Astrocyte (in vitro differentiated cells and primary cell): ENCODE measurements at places on chromosomes 1 and 21. TPM values are rescaled to one million over a fixed set of nuclear protein-coding genes. Genes with fewer than 3 reads are reported as not detected.

- DNase-seq: no peak
- H3K36me3 ChIP-seq: no peaks in the 10 kb centered on the region
- H3K27ac ChIP-seq: no peak overlapping the region
- H3K27me3 ChIP-seq: peaks cover 22% of the 10 kb centered on the region
- no peak overlapping the region for H3K4me3 ChIP-seq
These were observed 42.5 kb upstream of the LRRN2 start for GRCh38 chr1:204728045-204728444.

DNA sequence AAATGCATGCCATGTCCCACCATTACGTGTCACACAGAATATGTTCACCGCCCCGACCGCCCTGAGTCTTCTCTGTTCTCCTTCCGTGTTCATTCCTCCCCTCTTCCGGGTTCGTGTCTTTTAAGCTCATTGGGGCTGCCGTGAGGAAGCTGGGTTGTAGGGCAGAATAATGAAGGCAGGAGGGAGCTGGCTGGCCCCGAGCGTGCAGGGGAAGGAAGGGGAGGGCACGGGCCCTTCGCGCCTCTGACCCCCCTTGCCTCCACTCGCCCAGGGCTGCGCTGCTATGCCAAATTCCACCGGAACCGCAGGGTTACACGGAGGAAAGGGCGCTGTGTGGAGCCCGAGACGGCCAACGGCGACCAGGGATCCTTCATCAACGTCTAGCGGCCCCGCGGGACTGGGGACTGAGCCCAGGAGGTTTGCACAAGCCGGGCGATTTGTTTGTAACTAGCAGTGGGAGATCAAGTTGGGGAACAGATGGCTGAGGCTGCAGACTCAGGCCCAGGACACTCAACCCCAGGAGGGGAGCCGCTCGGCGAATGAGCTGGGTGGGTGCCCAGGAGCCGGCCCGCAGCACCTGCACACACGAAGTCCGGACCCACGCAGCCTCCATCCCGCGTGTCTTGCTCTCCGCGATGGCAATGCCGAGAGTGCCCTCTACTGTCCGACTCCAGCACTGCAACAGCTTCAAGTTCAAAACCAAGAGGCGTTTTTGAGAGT is 16.5 kb upstream of the AGTRAP start:
- H3K4me3 ChIP-seq: no peak overlapping the region
- H3K4me1 ChIP-seq: peaks cover 3% of the 10 kb centered on the region
- DNase-seq: peak; percentile 20
- H3K36me3 ChIP-seq: no peaks in the 10 kb centered on the region

GRCh38 chr1:16986962-16987361 is 6.5 kb upstream of the MFAP2 start:
- H3K27me3 ChIP-seq: no peaks in the 10 kb centered on the region
- H3K27ac ChIP-seq: no peak overlapping the region
- H3K36me3 ChIP-seq: no peaks in the 10 kb centered on the region
- H3K4me1 ChIP-seq: peaks cover 19% of the 10 kb centered on the region
- DNase-seq: no peak

DNA sequence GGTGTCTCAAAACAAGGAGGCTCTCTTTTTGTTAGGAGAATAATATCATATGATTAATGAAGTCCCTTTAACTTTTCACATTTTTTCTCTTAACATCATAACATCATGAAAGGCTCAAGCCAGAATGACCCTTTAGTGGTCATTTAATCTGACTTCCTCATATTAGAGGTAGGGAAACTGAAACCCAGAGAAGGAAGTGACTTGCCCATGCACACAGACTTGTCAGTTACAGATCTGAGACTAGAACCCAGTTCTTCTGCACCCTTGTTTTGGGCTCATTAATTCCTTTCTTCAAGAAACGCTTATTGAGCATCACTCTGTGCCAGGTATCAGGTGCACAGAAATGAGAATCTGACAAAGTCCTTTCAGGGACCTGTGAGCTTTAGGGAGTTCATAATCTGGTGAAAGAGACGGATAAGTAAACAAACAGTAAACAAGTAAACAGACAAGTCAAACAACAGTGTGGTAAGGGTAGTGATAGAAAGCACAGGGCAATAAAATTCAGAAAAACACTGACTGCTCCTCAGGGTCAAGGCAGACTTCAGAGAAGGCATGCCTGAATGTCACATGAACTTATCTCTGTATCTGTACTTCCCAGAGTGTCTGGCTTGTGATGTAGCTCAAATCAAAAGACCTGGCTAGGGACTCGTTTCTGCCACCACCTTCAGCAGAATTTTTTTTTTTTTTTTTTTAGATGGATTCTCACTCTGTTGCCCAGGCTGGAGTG is 38.3 kb upstream of the OSBPL9 start:
- no peaks in the 10 kb centered on the region for H3K36me3 ChIP-seq
- no peak overlapping the region for H3K27ac ChIP-seq
- H3K4me1 ChIP-seq: peaks cover 6% of the 10 kb centered on the region

GRCh38 chr21:34926803-34927467 is 122.2 kb downstream of the RUNX1 start:
- H3K27me3 ChIP-seq: no peaks in the 10 kb centered on the region
- no peak overlapping the region for H3K4me3 ChIP-seq
- no peak overlapping the region for H3K27ac ChIP-seq
- peaks cover 13% of the 10 kb centered on the region for H3K4me1 ChIP-seq
- H3K36me3 ChIP-seq: no peaks in the 10 kb centered on the region

- no peak overlapping the region for H3K4me3 ChIP-seq
- no peaks in the 10 kb centered on the region for H3K27me3 ChIP-seq
- DNase-seq: no peak
- H3K36me3 ChIP-seq: no peaks in the 10 kb centered on the region
- no peak overlapping the region for H3K27ac ChIP-seq
These were observed 23.0 kb upstream of the EPHA2 start for GRCh38 chr1:16178596-16179497.

DNA sequence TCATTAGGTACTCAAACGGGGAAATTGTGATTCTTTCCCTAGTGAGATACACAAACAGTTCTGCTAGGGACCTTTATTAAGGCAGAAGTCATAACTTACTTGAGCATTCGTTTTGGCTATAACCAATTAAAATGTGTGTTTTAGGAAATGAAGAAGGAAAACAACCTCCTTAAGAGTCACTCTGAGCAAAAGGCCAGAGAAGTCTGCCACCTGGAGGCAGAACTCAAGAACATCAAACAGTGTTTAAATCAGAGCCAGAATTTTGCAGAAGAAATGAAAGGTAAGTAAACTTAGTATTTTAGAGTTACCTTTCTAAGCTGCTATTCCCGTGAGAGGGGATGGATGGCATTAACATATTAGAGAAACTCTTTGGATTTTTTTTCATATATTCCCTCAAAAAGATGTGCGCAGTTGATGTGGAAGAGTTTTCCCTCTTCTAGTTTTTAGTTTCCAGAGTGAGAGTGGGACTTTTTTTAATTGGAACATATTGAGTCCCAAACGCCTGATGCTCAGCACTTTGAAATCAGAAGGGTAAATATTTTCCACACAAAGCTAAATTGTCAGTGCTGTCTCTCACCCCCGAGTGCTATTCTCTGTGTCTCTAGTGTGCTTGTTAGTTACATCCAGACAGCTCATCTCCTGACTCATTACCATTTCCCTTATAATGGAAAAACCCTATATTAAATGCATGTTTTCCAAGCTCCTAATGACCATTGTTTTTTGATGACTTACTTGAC is 34.9 kb downstream of the CENPF start:
- DNase-seq: peak; percentile 33
- H3K27me3 ChIP-seq: no peaks in the 10 kb centered on the region
- H3K4me1 ChIP-seq: peaks cover 9% of the 10 kb centered on the region
- peaks cover 28% of the 10 kb centered on the region for H3K36me3 ChIP-seq
- no peak overlapping the region for H3K4me3 ChIP-seq
- no peak overlapping the region for H3K27ac ChIP-seq

DNA sequence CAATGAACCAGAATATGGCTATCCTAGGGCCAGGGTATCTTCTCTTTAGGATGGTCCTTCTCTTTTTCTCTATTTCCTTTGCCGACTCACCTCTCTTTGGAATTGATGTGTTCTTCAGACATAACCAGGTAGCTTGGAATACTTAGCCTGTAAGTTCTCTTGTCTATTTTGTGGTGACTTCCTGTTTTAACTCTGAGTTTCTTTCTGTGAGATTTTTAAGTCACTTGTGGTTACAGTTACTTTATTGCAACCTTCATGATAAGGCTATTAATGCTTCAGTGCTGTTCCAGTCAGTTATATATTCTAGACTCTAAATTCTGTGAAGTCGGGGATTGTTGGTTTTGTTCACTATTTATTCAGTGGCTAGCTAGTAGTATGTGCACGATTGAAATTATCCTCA is 46.2 kb downstream of the DISP1 start:
- H3K4me3 ChIP-seq: no peak overlapping the region
- H3K36me3 ChIP-seq: no peaks in the 10 kb centered on the region
- H3K27ac ChIP-seq: no peak overlapping the region
- H3K4me1 ChIP-seq: no peaks in the 10 kb centered on the region
- no peak for DNase-seq

- peaks cover 9% of the 10 kb centered on the region for H3K4me1 ChIP-seq
- H3K4me3 ChIP-seq: no peak overlapping the region
- DNase-seq: peak; percentile 97
- no peaks in the 10 kb centered on the region for H3K36me3 ChIP-seq
- no peaks in the 10 kb centered on the region for H3K27me3 ChIP-seq
These were observed 25.6 kb upstream of the ENO1 start for GRCh38 chr1:8903908-8904650.

DNA sequence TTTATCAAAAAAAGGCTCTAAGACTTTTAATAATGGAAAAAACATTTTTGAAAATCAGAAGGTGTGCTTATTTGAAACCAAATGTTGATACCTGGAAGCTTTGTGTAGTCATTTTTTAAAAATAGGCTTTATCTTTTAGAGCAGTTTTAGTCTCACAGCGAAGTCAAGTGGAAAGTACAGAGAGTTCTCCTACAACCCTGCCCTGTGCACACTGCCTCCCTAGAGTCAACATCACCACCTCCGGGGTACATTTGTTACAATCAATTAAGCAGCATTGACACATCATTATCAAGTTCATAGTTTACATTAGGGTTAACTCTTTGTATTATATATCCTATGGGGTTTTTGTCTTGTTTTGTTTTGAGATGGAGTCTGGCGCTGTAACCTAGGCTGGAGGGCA is 10.7 kb upstream of the ERO1B start:
- no peak overlapping the region for H3K4me3 ChIP-seq
- H3K4me1 ChIP-seq: no peaks in the 10 kb centered on the region
- no peak for DNase-seq

- no peaks in the 10 kb centered on the region for H3K27me3 ChIP-seq
- H3K36me3 ChIP-seq: no peaks in the 10 kb centered on the region
- H3K4me1 ChIP-seq: peaks cover 36% of the 10 kb centered on the region
- no peak overlapping the region for H3K4me3 ChIP-seq
- no peak overlapping the region for H3K27ac ChIP-seq
- DNase-seq: peak; percentile 4
These were observed 195.8 kb downstream of the MATN1 start for GRCh38 chr1:30527511-30528140.

DNA sequence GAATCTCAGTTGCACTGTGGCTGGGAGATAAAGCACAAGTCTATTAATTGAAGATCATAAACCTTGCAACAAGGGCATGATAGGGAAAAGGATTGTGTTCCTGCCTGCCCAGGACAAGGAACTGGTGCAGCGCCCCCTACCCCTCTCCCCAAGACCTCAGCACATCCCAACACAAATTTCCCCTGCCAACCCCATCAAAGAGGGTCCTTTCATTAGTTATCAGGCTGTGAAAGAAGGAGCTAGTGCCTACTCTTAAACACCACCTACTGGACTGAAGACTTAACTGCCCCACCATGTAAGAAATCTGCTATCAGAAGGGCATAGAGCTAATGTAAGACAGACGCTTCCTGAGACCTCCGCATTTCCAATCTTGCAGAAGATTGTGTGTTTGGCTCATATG is 372.6 kb downstream of the AGBL4 start:
- no peak overlapping the region for H3K27ac ChIP-seq
- no peak overlapping the region for H3K4me3 ChIP-seq
- no peaks in the 10 kb centered on the region for H3K27me3 ChIP-seq
- no peak for DNase-seq

DNA sequence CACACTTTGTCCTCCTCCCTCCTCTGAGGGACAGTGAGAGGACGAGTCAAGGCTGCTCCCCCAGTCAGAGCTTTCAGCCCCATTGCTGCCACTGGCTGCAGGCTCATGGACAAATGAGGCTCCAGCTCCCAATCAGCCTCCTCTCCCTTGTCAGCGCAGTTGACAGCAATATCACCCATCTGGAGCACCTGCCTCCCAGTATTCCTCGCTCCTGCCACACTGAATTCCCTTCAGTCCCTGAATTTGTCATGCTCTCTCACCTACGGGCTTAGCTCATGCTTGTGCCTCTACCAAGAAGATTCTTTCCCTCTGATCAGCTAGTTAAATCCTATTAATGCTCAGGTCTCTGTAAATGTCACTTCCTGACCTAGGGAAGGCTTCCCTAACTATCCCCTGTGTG is 54.4 kb upstream of the SYT6 start:
- peaks cover 16% of the 10 kb centered on the region for H3K27me3 ChIP-seq
- no peaks in the 10 kb centered on the region for H3K36me3 ChIP-seq
- DNase-seq: no peak
- H3K4me3 ChIP-seq: no peak overlapping the region

- no peaks in the 10 kb centered on the region for H3K4me1 ChIP-seq
- peaks cover 88% of the 10 kb centered on the region for H3K36me3 ChIP-seq
- H3K27me3 ChIP-seq: no peaks in the 10 kb centered on the region
- no peak overlapping the region for H3K4me3 ChIP-seq
- no peak for DNase-seq
- no peak overlapping the region for H3K27ac ChIP-seq
These were observed 12.2 kb downstream of the PABPC4 start for GRCh38 chr1:39564340-39564739.

DNA sequence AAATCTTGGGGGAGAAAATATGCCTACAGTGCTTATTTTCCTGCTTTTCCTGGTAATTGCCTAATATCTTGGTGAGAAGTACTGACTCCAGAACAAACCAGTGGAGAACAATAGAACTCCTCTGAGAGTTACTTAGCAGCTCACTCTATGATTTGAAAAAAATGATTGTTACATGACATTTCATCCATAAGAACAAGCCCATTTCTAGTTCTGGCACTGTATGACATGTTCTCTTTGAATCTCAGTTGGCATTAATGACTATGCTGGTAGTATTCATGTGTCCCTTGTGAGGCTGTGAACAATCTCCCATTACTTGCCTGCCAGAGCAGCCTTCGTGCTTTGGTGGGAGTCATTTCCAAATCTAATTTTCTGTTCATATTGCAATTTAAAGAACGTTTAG is 58.0 kb downstream of the CLIC4 start:
- no peak overlapping the region for H3K27ac ChIP-seq
- no peaks in the 10 kb centered on the region for H3K27me3 ChIP-seq
- no peak overlapping the region for H3K4me3 ChIP-seq
- no peak for DNase-seq
- peaks cover 9% of the 10 kb centered on the region for H3K4me1 ChIP-seq

GRCh38 chr1:59057211-59057694 is 239.6 kb upstream of the FGGY start:
- H3K36me3 ChIP-seq: no peaks in the 10 kb centered on the region

- H3K27me3 ChIP-seq: no peaks in the 10 kb centered on the region
- peaks cover 7% of the 10 kb centered on the region for H3K4me1 ChIP-seq
- H3K4me3 ChIP-seq: no peak overlapping the region
- DNase-seq: no peak
- no peaks in the 10 kb centered on the region for H3K36me3 ChIP-seq
These were observed 147.6 kb downstream of the ADSS2 start for GRCh38 chr1:244304156-244304555.

The MYOG gene
- not detected in 2 replicates for total RNA-seq

The HTR6 gene
- 0.11 TPM in 1 of 2 replicates, not detected in the other for total RNA-seq

The TSPAN1 gene
- total RNA-seq: 1.7 and 2.2 TPM in 2 replicates

The DDR2 gene
- 15.3 and 23.2 TPM in 2 replicates for total RNA-seq

The GBP7 gene
- total RNA-seq: not detected in 2 replicates

The FAM110D gene
- total RNA-seq: 0.70 and 0.77 TPM in 2 replicates

The SSU72 gene
- 143 and 145 TPM in 2 replicates for total RNA-seq
